Umbilical cord (tissue), 2 donors: ENCODE measurements at places on chromosomes 12 and 14. TPM values are rescaled to one million over a fixed set of nuclear protein-coding genes. Genes with fewer than 3 reads are reported as not detected.
A peak's percentile ranks its signal among the peaks of the same experiment; 100 is the strongest.

DNA sequence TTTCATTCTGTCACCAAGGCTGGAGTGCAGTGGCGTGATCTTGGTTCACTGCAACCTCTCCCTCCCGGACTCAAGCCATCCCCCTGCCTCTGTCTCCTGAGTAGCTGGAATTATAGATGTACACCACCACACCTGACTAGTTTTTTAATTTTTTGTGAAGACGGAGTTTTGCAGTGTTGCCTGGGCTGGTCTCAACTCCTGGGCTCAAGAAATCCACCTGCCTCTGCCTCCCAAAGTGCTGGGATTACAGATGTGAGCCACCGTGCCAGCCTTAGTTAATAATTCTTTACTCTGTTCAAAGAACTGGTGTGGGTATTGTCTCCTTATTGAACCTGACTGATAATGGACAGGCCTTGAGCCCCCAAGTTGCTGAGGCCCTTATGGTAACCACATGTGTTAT lies 10.4 kb upstream of the KRT7 start:
- no peak for DNase-seq

DNA sequence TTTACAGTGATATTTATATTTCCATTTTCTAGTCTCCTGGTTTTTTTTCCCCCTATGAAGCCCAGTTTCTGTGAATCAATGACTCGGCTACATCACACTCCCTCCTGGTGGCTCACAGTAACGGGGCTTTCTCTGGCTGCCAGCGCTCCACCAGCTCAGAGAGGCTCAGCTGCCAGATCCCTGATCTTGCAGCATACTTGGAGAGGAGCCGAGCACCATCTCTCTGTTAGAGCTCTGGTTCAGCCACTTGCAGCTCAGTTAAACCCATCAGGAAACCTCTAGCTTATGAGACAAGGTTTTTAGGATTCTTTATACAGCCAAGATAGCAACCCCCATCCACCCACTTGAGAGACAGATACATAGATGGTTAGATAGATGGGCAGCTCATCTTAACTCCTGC lies 74.6 kb downstream of the CIT start:
- DNase-seq = peak; percentile 89

DNA sequence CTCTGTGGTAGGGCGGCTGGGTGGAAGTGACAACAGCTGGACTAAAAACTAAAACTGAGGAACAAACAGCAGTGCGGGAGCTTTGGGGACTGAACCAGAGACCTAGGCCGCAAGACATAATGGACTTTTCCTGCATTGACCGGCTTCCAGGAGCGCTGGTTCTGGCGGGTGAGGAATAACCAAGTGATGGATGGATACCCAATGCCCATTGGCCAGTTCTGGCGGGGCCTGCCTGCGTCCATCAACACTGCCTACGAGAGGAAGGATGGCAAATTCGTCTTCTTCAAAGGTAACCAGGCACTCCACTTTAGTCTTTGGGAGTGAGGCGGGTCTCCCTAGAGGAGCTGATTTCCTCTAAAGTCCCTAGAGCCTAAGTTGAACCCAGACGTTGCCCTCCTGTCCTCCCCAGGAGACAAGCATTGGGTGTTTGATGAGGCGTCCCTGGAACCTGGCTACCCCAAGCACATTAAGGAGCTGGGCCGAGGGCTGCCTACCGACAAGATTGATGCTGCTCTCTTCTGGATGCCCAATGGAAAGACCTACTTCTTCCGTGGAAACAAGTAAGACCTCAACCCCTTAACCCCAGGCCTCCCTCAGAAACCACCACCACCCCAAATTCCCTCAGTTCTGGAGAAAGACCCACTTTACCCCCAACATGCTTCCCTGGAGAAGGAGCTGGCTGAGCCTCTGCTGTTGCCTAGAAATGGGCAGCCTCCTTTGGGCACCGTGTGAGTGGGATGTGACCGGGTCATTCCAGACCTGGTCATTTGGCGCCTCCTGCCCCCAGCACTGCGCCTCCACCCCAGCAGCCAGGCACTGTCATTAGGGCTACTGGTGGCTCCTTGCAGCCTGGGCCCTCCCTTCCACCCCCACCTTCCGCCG lies 8.1 kb downstream of the MMP14 start:
- no peak for DNase-seq

DNA sequence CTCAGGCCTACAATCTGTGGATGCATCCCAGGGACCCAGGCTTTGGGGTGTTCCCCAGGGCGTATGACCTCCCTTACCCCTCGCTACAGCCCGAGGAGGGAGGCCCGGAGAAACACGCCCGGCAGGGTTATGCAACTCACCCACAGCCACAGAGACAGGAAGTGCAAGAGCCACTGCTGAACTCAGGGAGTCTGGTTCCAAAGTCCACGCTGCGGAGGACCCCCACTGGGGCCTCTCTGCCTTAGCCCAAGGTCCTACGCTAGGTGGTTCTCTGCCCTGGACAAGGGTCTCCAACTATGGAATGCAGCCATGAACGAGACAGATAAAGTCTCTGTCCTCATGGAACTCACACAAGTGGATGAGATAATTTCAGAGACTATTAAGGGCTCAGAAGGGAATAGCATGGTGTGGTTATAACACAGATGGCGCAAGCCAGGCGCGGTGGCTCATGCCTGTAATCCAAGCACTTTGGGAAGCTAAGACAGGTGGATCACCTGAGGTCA lies 11.3 kb downstream of the SCARB1 start:
- DNase-seq = peak; percentile 72

The OR6C2 gene
- 11.8 TPM for total RNA-seq
